ENCODE measurements at places on chromosomes 7 and 10.

DNA sequence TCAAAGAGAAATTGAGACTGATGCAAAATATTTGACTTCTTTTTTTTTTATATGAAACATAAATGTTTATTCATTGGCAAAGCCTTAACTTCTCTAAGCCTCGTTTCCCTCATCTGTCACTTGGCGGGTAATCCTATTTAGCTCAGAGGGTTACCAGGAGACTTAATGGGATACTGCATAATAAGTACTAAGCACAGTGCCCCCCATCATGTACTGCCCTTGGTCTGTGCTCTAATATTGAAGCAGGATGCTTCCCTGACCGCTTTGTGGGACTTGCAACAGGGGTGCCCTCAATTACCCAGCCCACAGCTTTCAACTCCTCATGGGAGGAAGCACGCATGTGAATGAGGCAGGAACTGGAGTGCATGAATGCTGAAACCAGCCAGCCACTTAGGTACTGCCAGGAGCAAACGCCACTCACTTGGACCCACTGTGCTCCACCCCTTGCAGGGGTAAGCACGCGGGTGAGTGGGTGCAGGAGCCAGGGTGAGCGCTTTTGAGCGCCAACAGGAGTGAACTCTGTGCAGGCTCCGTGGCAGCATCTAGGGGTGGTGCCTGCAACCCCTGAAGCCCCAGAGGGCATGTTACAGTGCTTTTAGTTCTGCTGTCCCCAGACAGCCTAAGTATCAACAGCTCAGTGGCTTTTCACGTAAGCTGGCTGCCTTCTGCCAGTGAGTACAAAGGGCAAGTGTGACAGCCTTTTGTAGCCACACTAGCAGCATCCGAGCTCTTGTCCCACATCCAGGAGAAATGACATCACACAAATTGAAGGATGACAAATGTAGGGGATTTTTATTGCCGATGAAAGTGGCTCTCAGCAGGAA lies 209.8 kb upstream of the C7orf33 start:
- no peak for DNase-seq

GRCh38 chr10:11795101-11795920 lies 27.8 kb upstream of the PROSER2 start:
- DNase-seq: no peak

DNA sequence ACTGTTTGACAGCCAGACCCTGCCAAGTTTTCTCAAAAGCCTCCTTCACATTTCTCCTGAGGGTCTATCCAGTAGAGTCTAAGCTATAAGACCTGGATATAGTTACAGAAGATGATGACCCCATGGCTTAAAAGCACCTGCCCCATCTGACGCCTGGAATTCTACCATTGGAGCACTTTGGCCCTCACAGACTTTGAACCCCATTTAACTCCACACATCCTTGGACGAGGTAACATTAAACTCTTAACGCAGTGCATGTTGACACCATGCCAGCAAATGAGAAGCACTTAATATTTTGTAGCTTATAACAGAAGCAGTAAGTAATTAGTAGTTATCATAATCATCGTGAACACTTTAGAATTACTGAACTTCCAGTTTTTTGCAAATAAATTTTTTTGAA lies 61.9 kb upstream of the SMNDC1 start:
- DNase-seq: no peak

- no peak for DNase-seq
Observed at GRCh38 chr10:47402641-47403301, 18.7 kb upstream of the ZNF488 start.

GRCh38 chr10:132395704-132396493 lies 1.1 kb upstream of the PWWP2B start:
- DNase-seq: peak; percentile 40

- DNase-seq: no peak
Observed at GRCh38 chr10:5512881-5513612, 11.7 kb upstream of the CALML3 start.

DNA sequence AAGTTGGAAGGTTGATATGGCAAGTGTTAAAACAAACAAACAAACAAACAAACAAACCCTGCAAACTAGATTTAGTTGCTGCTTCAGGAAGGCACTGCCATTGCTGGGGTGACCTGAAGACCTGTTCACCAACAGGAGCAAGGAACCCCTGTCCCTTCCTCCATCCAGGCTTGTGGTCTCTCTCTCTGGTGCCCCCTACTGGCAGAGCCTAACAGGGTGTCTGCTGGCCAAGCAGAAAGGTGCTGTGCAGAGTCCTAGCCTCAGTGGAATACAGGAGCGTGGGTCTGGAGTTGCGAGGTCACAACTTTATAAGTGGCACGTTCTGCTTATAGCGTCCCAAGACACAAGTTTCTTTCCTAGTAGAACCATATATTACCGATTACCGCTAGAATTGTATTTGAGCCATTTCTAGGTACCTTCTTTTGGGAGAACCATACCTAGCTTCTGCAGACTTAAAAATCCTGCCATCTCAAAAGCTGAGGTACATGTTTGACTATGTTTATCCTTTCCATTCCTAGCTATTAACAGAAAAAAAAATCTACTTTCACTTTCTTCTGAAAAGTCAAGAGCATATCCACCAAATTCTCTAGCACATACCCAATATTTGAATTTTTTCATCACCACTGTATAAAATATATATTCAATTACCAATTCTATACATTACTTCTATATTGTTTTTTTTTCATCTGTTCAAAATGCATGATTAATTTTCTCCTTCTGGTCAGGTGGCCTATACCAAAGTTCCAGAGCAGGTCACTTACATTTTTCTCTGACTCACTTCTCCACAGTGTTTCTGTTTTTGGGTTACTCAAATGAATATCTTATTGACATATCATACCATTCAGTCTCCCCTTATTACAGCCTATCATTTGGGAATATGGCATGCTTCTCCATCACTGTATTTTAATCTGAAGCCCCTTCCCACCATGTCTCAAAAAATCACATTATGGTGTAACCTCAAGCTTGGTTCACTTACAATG lies 29.1 kb upstream of the CALD1 start:
- peak; percentile 62 for DNase-seq

- no peak for DNase-seq
Observed at GRCh38 chr10:77139252-77140160, 498.1 kb downstream of the KCNMA1 start.

All from activated gamma-delta T cell treated with Interleukin-2 at 50 U/mL for 16 hours (primary cell).